ENCODE measurements at places on chromosomes 3 and 15. TPM values are rescaled to one million over a fixed set of nuclear protein-coding genes. Genes with fewer than 3 reads are reported as not detected.

GRCh38 chr3:146274833-146275232 is 23.9 kb upstream of the PLSCR4 start:
- DNase-seq = no peak

DNA sequence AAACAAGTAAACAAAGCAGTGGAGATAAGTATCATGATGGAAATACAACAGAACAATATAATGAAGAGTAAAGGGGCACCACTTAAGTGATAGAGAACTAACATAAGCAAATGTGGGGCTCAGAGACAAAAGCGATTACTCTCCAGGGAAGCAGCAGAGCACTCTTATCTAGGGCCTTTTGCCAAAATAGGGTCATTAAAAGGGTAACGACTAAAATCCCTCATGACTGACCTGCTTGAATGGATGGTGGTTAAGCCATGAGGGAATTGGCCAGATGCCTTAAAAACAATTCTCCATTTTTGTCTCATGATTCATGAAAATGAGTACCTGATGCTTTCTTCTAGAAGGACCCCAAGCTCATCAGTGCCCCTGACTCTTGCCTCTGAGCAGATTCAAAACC is 3.2 kb upstream of the SLC7A14 start:
- no peak for DNase-seq

- no peak for DNase-seq
Observed at GRCh38 chr3:10555263-10555662, 49.9 kb upstream of the ATP2B2 start.

DNA sequence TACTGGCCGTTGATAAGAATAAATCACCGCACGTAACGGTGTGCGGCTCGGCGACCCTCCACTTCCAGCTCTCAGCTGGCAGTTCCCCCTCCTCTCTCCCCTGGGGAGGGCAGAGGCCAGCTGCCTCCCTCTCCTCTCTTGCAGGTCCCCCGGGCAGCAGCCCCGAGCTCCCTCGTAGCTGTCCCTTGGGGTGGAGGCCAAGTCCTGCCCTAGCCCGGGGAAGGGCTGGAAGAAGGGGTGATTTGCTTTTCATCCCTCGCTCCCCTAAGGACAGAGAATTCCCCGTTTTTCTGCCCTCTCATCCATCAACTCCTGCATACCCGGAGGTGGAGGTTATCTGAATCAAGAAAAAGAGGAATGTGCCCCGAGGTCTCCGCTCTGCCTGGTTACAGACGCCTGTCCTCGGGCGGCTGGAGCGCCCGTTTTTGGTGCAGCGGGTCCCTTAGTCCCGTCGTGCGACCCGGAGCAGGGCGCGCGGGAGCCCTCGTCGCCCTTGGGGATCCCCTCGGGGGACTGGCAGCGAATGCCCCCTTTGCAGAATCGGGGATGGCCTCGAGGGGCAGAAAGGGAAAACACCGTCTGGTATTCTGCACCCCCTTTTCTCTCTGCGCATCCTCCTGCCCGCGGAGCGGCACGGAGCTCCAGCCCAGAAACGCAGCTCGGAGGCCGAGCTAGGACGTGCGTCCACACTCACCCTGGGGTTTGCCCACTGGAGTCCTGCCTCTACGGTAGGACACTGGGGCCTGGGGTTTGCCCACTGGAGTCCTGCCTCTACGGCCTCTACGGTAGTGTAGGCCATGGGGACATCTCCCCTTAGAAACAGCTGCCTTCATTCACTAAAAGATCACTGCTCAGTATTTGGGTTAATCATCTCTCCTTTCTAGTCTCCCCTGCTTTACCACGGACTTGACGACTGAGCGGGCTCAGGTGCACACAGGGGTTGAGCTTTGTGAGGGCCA is 2.2 kb downstream of the PTPRG start:
- peak; percentile 68 for DNase-seq

GRCh38 chr3:175940243-175940642 is 1081.1 kb downstream of the NAALADL2 start:
- no peak for DNase-seq

GRCh38 chr3:187406927-187407326 is 38.7 kb downstream of the RTP4 start:
- DNase-seq = no peak

NAALADL2 gene
- 0.14 TPM for total RNA-seq
